ENCODE measurements at places on chromosomes 16 and 17. TPM values are rescaled to one million over a fixed set of nuclear protein-coding genes. Genes with fewer than 3 reads are reported as not detected.

GRCh38 chr17:5665164-5665563 is 80.9 kb upstream of the NLRP1 start:
- no peaks in the 10 kb centered on the region for H3K27me3 ChIP-seq
- H3K36me3 ChIP-seq: no peaks in the 10 kb centered on the region
- H3K4me1 ChIP-seq: no peaks in the 10 kb centered on the region
- no peak overlapping the region for H3K4me3 ChIP-seq

DNA sequence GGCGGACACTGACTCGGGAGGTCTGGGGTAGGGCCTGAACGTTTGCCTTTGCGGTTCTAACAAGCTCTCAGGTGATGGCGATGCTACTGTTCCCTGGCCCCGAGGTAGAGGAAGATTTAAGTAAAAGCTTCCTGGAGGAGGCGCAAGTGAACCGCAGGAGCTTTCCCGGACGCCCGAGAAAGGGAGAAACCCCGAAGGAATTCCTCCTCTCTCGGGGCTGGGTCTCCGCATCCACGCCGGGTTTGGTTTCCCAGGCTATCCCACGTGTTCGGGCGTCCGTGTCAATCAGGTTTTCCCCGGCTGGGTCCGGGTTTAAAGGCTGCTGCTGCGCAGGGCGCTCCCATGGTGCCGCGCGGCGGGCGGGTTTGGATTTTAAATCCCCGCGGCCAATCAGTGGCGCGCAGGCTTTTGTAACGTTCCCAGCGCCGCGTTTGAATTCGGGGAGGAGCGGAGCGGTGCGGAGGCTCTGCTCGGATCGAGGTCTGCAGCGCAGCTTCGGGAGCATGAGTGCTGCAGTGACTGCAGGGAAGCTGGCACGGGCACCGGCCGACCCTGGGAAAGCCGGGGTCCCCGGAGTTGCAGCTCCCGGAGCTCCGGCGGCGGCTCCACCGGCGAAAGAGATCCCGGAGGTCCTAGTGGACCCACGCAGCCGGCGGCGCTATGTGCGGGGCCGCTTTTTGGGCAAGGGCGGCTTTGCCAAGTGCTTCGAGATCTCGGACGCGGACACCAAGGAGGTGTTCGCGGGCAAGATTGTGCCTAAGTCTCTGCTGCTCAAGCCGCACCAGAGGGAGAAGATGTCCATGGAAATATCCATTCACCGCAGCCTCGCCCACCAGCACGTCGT is at the start of gene PLK1:
Gene PLK1, plus strand, starts transcription at position 460 of the 844 bp plus-strand sequence. Its CDS starts 44 bp downstream, at position 504.
- no peaks in the 10 kb centered on the region for H3K27me3 ChIP-seq
- H3K4me1 ChIP-seq: peaks cover 24% of the 10 kb centered on the region
- H3K4me3 ChIP-seq: peak within 1 kb of the TSS; percentile 69
- peaks cover 58% of the 10 kb centered on the region for H3K36me3 ChIP-seq
- H3K27ac ChIP-seq: peak within 1 kb of the TSS; percentile 50

GRCh38 chr16:70432356-70432722 is 6.6 kb downstream of the ST3GAL2 start:
- peaks cover 66% of the 10 kb centered on the region for H3K4me1 ChIP-seq
- peaks cover 16% of the 10 kb centered on the region for H3K36me3 ChIP-seq
- no peak for DNase-seq
- H3K27me3 ChIP-seq: no peaks in the 10 kb centered on the region

DNA sequence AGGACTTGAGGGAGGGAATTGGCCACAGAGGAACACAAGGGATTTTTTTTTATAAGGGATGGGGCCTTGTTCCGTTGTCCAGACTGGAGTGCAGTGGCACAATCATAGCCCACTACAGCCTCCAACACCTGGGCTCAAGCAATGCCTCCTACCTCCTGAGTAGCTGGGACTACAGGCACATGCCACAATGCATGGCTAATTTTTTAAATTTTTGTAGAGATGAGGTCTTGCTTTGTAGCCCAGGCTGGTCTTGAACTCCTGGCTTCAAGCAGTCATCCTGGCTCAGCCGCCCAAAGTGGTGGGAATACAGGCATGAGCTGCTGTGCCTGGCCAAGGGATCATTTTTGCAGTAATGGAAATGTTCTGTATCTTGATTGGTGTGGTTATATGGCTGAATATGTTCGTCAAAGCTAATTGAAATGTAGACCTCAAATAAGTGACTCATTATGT is 56.9 kb downstream of the VMP1 start:
- peaks cover 24% of the 10 kb centered on the region for H3K36me3 ChIP-seq
- no peak overlapping the region for H3K4me3 ChIP-seq
- no peaks in the 10 kb centered on the region for H3K27me3 ChIP-seq
- H3K4me1 ChIP-seq: peaks cover 63% of the 10 kb centered on the region

The SHISA6 gene
- total RNA-seq: 0.05 TPM

The RHOT1 gene
- 43.6 TPM for total RNA-seq

The GDPD3 gene
- total RNA-seq: 0.50 TPM

The SYNGR2 gene
- 23.7 TPM for total RNA-seq

The GRB7 gene
- total RNA-seq: not detected

The MMP25 gene
- not detected for total RNA-seq
